DMS79 (cell line): ENCODE measurements at places on chromosomes 5 and 9.

GRCh38 chr5:145493435-145493834, 341.7 kb downstream of the PRELID2 start:
- no peak for DNase-seq

- no peak for DNase-seq
Observed at GRCh38 chr5:34742061-34742460, 85.9 kb downstream of the RAI14 start.

DNA sequence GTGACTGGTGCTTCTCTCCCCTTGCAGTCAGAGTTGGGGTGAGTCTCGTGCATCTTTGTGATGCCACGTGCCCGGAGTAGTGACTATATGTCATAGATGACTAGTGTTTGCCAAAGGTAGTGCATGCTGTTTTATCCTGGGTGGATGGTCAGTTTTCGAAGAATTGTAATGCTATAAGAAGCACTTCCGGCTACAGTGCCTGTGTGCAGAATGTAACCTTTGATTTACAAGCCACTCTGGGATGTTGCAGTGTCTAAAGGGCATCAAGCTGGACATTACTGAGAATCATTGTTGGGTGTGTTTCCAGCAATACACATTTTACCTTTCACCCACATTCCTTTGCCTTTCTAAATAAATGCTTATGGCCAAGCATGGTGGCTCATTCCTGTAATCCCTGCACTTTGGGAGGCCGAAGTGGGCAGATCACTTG, 16.7 kb downstream of the MVB12B start:
- no peak for DNase-seq

GRCh38 chr5:143536364-143536763, 132.9 kb upstream of the NR3C1 start:
- no peak for DNase-seq

DNA sequence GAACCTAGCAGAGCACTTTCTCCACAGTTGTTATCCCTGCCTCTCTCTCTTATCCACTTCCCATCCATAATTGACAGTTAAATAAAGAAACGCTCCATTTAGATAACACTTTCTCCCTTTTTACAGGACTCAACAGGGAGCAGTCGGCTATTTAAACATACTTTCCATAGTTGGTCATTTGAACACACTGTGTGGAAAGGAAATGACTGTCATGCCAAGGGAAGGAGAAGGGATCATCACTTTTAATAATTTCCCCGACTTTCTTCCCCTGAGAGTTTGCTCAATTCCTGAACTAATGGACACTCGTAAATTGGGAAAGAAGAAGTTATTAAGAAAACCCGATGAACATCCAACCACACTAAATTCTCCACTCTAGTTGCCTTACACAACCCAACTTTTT, 400.8 kb upstream of the PTGER4 start:
- no peak for DNase-seq

GRCh38 chr5:103397739-103398581, 139.4 kb downstream of the MACIR start:
- DNase-seq, result no peak

DNA sequence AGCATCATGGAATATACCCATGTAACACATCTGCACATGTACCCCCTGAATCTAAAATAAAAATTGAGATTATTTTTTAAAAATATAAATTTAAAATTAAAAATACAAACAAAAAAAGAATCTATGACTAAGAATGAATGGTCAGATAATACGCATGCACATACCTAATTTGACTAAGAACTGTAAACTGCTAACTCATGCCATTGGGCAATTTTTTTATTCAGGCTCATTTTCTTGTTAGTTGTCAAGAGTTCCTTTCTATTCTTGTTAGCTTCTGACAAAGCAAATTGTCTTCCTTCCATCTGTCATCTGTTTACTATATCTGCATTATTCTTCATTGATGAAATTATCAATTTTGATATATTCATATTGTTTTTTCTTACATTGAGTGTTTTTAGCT, 69.5 kb upstream of the HAND1 start:
- no peak for DNase-seq

DNA sequence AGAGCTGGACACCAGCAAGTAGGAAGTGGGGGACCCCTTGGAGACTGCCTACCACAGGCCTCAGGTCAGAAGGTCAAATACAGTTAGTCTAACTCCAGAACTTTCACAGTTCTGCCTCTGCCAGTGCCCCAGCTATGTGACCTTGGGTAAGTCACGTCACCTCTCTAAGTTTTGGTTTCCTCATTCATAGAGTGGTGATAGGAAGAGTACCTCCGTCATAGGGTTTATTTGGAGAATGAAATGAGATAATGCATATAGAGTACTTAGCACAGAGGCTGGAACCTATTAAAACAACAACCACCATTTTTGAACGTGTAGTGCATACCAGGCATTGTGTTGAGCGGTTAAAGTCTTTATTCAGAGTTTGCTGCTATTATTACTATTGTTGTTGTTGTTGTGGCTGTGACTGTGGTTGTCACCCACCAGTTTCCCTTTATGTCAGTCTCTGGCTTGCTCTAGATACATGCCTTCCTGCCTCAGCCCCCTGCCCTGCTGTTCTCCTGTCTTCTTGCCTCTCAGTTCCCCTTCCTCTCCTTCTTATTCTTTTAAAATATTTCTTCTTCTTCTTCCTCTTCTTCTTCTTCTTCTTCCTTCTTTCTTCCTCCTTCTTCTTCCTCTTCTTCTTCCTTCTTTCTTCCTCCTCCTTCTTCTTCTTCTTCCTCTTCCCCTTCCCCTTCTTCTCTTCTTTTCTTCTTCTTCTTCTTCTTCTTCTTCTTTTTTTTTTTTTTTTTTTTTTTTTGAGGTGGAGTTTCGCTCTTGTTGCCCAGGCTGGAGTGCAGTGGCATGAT, 67.8 kb downstream of the RALGPS1 start:
- DNase-seq, result no peak

GRCh38 chr9:117707561-117707960, 3.4 kb downstream of the TLR4 start:
- DNase-seq, result no peak

DNA sequence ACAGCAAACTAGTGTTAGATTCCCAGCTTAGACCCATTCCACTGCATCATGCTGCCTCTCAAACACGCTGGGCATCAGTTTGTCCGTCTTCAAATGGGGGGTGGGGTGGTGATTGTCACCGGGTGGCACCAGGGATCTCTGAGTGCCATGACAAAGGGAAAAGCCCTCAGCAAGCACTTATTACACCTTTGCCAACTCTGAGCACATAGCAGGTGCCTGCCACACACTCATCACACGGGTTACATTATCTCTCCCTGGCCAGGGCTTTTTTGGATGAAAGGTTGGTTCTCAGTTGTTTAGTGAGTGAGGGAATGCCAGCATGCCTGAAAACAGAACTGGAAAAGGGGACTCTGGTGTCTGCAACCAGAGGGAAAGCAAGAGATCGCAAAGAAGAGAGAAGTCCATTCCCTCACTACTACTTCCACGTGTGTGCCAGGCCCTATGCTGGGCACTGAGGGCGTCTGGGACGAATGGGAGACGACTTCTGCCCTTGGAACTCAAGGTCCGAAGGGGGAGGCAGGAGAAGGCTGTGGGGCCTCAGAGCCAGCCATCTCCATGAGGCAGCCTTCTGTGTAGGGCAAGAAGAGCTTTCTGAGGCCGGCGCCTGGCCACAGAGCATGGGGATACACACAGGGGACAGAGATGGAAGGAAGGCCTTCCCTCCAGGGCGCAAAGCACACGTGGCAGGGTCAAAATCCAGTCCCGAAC, 48.9 kb downstream of the PAX5 start:
- no peak for DNase-seq
